AG08395 (cell line): ENCODE measurements at places on chromosomes 7 and 10.

DNA sequence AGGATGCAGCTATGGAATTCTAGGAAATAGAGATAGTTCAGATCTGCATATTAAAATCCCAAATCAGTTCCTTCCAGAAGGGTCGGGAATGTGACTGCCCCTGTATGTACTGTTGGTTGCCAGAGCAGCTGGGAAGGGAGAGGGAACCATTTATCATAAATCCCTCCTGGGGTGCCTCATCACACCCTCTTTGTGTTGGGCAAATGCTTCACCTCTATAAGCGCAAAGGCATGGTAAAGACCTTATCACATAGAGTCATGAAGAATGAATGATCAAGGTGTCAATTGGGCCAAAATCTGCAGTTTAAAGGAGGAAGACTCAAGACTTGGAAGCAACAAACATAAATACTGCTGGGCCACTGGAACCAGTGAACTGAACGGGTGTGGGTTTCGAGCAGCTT lies 65.0 kb downstream of the FRMD4A start:
- DNase-seq: no peak

GRCh38 chr7:149414745-149415390 lies 46.0 kb downstream of the ZNF777 start:
- peak; percentile 41 for DNase-seq

DNA sequence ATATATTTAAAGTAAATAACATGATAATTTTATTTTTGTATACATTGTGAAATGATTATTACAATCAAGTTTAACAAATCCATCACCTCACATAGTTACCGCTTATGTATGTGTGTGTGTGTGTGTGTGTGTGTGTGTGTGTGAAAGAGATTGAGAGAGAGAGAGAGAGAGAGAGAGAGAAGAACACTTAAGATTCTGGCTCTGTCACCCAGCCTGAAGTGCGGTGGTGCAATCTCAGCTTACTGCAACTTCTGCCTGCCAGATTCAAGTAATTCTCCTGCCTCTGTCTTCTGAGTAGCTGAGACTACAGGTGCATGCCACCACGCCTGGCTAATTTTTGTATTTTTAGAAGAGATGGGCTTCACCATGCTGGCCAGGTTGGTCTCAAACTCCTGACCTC lies 17.8 kb downstream of the LYZL1 start:
- DNase-seq: no peak

GRCh38 chr10:61612009-61612408 lies 50.7 kb upstream of the CABCOCO1 start:
- DNase-seq: no peak

DNA sequence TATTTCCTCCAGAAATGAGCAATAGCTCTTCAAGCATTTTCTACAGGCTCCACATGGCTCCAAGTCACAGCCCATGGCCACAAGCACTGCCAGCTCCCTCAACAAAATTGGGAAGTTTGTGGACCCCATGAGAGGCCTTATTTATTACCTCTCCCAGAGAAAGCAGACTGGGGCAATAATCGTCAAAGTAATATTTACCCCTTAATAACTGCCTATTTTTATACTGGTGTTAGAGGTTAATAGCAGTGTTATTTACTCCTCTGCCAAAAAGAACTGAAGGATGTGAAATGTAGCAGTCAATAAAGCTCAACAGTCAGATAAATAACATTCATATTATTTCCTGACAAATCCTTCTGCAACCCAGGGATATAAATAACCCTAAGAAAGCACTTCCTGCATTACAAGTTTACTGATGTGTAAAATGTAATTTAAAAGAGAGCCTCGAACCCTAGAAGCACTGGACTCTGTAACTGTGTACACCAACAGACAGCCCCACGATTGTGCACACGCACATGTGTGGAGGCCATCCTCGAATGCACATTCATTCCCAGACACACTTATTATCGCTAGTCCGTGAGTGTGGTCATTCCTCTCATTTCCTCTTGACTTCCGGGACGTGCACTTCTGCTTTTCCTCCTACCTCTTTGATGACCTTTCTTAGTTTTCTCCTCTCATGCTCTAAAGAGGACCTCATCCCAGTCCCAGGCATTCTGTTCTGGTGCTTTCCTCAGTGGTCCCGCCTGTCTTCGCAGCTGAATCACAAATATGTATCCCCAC lies 157.4 kb downstream of the EVX1 start:
- DNase-seq: no peak

- DNase-seq: no peak
Observed at GRCh38 chr7:102873470-102874165, 39.2 kb upstream of the LRRC17 start.

GRCh38 chr7:129553899-129554461 lies 51.6 kb downstream of the SMKR1 start:
- peak; percentile 55 for DNase-seq

DNA sequence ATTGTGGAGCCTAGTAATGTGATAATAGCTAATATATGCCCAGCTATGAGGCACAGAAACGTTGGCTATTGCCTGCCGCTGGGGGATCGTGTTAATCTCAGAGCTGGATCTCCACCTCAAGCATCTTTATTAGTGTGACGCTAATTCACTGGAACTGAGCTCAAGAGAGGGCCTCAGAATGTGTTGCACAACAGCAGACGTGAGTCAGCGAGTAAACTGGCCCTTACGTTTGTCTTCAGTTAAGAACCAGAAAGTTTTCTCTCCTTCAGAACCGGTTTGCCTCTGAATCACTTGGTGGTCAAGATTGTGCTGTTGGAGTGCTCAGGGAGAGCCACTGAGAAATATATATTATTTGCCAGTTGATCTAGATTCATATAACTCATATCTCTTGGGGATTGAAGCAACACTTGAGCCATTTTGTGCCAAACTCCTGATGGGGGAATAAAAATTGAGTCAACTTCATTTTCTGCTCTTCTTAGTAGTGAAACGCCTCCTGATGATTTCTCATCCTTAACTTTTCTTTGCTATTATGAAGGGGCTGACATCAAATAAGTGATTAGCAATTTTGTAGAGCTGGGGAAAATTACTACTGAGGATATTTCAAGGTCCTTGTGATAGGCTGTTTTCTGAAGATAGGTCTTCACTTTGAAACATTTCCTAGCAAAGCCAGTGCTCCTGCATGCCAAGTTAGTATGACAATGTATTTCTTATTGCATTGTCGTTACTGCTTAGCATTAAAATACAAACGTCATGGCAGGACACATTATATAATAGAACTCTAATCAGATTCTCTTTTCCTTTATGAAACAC lies 22.3 kb downstream of the BZW2 start:
- peak; percentile 95 for DNase-seq

- DNase-seq: peak; percentile 65
Observed at GRCh38 chr7:74101061-74101681, 17.6 kb downstream of the LIMK1 start.

DNA sequence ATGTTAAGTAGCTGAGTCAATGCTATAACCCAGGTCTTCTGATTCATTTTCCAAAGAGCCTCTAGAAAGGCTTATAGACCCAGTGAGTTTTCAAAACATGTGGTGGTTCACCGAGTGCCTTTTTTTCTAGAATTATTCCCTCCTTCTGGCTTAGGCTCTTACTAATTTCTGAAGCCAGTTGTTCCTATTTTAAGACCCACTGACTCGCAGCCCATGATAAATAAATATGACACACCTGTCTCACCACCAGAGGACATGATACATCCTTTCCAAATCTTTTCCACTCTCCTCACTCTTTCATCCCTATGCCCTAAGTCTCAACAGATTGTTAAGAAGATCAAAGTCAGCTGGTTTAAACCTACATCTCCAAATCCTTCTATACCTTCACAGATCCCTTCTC lies 126.0 kb upstream of the WNT16 start:
- DNase-seq: no peak

- no peak for DNase-seq
Observed at GRCh38 chr10:63297941-63298340, 164.8 kb downstream of the NRBF2 start.

GRCh38 chr7:79096361-79096805 lies 357.1 kb downstream of the MAGI2 start:
- no peak for DNase-seq

DNA sequence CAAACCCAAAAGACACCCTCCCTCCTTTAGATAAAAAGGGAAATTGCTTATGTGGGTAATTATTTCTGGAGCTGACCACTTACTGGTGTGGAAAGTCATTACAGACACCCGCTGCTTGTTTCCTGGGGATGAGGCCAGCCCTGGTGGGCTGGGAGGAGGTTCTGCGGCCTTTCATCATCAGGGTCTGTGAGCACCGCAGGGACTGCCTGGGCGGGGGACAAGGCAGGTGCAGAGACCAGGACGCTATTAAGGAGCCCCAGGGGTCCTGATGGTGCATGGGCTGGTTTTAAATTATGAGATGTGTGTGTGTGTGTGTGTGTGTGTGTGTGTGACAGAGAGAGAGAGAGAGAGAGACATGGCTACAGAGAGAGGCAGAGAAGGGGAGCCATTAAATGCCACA lies 171.2 kb downstream of the DNAJB6 start:
- DNase-seq: no peak

GRCh38 chr7:148394582-148394981 lies 196.0 kb upstream of the C7orf33 start:
- DNase-seq: no peak

GRCh38 chr7:17086403-17086802 lies 204.6 kb upstream of the AGR3 start:
- DNase-seq: no peak

DNA sequence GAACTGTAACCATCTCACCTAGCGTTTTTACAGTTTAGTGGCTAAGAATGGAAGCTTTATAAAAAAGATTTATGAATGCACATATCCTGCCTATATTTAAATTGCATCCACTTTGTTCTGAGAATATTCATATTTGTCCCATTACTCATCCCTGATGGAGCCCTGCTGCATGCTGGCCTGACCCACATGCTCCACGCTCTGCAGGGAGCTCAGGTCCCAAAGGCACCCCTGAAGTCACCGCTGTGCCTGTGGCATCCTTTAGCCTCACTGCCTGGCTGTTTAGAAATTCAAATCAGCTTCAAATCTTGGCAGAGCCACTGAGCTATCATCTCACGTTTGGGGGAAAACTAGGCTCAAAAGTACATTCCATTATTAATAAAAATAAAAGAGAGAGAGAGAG lies 24.4 kb downstream of the C10orf90 start:
- DNase-seq: peak; percentile 44

GRCh38 chr10:67663449-67664087 lies 32.4 kb downstream of the CTNNA3 start:
- no peak for DNase-seq
